Transverse colon (tissue), 4 donors: ENCODE measurements at places on chromosomes 5 and 9. TPM values are rescaled to one million over a fixed set of nuclear protein-coding genes. Genes with fewer than 3 reads are reported as not detected.

The PCDHA1 gene
- total RNA-seq, result not detected

The MYMK gene
- total RNA-seq, result not detected

The HTR4 gene
- total RNA-seq, result 19.1 TPM

The C9 gene
- total RNA-seq, result not detected

The PCDHB14 gene
- 3.3 TPM for total RNA-seq

The MRPL50 gene
- total RNA-seq, result 3.4 TPM

The OCLN gene
- total RNA-seq, result 96.9 TPM

- no peak for DNase-seq
Observed at GRCh38 chr9:90105773-90106172, 501.0 kb downstream of the GADD45G start.

GRCh38 chr9:523444-523843 lies 308.8 kb downstream of the DOCK8 start:
- no peak for DNase-seq

DNA sequence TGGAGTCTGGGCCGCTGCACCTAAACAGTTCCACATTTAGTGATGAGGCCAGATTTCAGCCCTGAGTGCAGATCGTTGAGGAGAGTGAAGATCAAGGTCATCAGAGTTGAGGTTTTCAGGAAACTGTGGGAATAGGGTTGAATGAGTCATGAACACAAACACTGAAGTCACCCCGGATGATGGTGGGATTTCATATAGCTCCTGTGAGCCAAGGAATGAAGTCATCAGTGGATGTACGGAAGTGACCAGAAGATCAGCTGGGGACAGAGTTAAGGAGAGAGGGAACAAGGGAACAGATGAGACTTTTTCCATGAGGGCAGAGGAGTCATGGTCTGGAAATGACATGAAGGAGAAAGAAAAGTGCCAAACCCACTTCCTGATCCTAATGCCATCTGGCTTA lies 36.5 kb downstream of the PALM2AKAP2 start:
- no peak for DNase-seq

DNA sequence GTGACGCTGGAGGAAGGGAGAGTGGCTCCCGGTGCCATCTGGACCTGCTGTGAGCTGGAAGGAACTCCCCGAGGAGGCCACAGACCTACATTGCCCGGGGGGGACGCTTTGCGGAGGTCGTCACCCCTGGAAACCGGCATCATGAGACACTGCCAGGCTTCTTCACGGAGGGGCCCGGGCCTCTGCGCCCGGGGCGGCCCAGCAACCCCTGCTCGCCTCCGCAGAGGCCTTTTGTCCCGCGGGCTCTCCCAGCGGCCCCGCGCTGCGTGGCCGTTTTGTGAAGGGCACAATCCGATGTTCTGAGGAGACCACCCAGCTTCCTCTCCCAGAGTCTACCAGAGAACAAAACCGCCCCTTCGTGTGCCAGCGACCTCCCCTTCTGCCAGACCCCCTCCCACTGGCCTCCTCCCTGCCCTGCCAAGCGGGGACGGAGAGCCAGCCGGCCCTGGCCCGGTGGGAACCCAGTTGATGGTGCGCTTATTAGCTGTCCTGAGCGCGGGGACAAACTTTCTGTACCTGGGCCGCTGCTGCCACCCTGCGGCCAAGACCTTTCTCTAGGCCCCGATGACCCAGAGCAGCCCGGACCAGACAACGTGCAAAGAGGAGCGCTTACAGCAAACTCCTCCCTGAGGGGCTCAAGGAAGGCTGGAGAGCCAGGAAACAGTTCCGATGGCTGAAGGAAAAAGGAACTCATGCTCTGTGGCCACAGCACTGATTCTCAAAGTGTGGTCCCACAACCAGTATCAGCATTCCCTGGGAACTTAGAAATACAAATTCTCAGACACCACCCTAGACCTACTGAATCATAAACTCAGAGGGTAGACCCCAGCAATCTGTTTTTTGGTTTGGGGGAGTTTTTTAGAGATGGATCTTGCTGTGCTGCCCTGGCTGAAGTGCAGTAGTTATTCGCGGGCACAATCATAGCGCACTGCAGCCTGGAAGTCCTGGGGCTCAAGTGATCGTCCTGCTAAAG lies 86.7 kb downstream of the SLC1A3 start:
- peak; percentile 60 for DNase-seq

DNA sequence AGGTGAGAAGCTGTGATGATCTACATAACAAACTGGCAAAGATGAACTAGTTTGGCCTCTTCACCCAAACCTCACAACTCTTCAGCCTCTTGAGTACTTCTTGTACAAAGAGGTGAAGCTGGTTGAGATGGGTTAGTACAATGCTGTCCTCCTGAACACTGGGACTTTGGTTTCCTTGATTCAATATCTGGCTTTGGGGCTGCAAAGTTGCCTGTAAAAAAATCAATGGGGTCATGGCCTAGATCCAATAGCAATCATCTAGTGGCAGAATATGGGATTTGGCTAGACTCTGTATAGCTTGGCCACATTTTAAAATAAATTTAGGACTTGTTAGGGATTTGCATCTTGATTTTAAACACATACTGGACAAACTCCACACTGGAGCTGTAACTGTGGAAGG lies 179.1 kb downstream of the ADAMTS12 start:
- no peak for DNase-seq

GRCh38 chr5:16842896-16843295 lies 93.2 kb downstream of the MYO10 start:
- DNase-seq, result no peak

DNA sequence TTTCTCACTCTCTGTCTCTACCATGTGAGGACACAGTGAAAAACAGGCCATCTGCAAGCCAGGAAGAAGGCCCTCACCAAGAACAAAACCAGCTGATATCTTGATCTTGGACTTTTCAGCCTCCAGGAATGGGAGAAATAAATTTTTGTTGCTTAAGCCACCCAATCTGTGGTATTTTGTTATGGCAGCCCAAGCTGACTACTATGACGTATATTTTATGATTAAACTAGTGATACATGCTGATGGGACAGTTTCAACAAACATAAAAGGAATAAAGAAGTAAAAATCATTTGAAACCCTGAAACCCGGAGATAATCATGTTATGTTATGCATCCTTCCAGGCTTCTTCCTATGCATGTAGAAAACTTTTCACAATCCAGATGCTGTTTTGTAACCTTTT lies 71.5 kb upstream of the ERBIN start:
- DNase-seq, result no peak

DNA sequence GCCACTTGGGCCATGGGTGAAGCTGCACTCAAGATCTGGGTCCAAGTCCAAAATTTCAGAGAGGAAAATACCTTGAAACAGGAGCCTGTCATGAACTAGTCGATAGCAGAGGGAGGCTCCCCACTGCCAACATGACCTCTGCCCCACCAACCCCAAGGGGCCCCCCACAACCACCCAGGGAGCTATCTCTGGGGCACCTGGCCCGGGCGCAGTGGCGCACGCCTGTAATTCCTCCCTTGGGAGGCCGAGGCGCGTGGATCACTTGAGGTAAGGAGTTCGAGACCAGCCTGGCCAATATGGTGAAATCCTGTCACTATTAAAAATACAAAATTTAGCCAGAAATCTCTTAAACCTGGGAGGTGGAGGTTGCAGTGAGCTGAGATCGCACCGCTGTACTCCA lies 20.1 kb upstream of the HMCN2 start:
- DNase-seq, result no peak

- no peak for DNase-seq
Observed at GRCh38 chr5:140423609-140424008, 22.0 kb downstream of the ANKHD1 start.

DNA sequence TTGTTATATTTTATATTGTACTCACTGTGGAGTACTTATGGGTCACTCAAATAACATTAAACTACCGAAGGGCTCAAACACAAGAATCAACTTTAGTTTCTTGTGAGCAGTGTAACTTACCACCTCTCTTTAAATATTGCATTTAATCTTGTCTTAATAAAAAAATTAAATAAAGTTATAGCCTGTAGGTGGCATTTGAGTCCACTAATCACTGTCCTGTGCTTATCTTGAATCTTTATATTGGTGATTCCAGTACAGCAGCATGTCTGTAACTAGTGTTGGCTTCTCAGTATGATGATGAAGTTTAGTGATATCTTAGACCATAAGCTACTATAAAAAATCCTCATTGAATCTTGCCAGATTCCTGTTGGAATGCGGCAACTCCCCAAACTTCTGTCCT lies 313.8 kb downstream of the FAM170A start:
- no peak for DNase-seq

- DNase-seq, result no peak
Observed at GRCh38 chr9:4743131-4743875, 2.3 kb upstream of the AK3 start.

DNA sequence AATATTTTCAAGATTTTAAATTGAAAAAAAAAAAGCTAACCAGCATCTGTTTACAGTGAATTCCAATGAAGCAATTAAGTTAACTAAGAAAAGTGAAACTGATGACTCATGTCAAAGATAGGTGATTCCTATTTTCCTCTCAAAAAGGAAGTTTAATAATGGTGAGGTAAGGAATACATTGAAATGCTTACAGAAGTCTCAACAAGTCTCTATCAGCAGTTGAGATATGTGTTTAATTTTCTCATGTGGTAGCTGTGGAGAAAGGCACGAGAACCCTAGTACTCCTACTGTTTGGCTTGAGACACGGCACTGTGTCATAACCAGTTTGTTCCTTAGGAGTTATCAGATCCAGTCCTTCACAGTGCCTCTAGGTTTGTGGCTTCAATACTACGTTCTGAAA lies 114.5 kb downstream of the SLC25A46 start:
- no peak for DNase-seq

- no peak for DNase-seq
Observed at GRCh38 chr9:103025796-103026195, 30.7 kb downstream of the CYLC2 start.

DNA sequence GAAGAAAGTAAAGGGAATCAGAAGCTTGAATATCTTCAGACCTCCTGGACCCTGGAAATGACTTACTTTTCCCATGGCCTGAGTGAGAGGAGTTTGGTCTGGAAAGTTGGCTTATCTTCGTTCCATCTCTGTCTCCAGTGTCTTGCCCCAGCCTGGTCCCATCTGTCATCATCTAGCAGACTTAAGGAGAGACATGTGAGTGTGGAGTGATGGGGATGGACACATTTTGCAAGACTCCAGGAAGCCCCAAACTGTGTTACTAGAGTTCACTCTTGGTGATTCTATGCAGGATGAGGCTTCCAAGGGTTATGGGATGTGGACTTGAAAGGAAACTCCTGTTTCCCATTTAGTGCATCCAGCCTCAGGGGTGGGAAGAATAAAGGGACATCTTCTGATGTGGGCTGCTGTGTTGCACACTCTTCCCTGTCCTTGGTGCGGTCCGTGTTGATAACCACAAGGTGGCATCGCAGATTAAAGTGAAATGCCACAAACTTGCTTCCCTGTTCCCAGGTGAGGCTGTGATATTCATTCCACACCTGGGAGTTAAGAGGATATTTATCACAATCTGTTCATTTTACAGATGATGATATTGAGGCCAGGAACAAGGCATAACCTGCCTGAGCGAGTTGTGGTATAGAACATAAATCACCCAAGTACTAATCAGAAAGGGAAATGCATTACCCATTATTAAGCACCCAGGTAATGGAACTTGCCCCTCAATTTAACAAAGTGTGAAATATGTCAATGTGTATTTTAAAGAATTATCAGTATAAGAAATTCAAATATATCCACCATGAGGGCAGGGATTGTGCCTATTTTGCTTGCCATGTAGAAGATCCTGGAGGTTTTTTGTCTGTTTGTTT lies 269.9 kb upstream of the PAPPA start:
- DNase-seq, result no peak

- no peak for DNase-seq
Observed at GRCh38 chr9:4490705-4491625, 697 bp downstream of the SLC1A1 start.

- DNase-seq, result no peak
Observed at GRCh38 chr9:107190061-107190935, 92.8 kb upstream of the RAD23B start.

- no peak for DNase-seq
Observed at GRCh38 chr9:14258660-14259239, 55.2 kb downstream of the NFIB start.

DNA sequence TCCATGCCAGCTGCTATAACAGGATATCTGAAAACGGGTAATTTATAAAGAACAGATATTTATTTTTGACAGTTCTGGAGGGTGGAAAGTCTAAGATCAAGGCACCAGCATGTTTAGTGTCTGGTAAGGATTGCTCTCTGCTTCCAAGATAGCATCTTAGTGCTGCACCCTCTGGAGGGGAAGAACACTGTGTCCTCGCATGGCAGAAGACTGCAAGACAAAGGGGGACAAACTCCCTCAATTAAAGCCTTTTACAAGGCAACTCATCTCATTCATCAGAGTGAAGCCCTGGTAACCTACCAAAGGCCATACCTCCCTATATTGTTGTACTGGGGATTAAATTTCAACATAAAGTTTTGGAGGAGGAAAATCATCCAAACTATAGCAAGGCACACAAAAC lies 298.9 kb upstream of the EDIL3 start:
- no peak for DNase-seq

- DNase-seq, result no peak
Observed at GRCh38 chr5:74420220-74420619, 220.3 kb downstream of the ENC1 start.

GRCh38 chr5:92907938-92908606 lies 672.9 kb downstream of the NR2F1-AS1 start:
- no peak for DNase-seq

DNA sequence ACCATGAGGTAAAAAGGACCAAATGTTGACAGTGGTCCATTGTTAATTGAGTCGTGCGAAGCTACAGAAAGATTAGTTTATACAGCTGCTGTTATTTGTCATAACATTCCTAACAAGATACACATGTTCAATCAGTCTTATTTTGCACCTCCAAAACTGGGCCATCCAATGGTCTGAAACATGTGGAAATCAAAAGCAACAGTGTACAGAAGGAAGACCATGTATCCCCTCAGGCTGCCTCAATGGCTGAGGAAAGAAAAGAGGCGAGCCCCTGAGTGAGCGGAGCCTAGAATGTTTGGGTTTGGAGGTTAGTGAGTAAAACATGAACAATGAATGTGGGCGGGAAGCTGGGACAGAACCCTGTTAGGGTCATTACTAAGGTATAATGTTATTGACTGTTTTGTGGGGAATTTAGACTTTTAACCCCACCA lies 35.6 kb downstream of the NFIB start:
- no peak for DNase-seq

DNA sequence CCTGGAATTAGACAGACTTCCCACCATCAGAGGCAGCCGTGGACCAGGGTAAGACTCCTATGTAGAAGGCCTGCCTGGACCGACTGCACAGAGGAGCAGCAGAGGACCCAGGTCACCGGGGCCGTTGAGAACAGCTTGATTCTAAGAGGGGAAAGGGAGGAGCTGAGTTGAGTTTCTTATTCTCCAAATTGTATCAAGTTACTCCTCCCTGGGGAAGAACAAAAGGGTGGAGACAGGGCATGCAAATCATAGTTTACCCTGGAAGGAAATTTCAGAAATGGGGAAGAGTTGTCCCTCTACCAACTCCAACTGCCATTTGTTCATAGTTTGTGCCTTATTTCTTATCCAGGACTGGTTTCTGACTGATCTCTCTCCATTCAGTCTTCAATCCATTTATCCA lies 20.9 kb upstream of the SLC31A2 start:
- no peak for DNase-seq

DNA sequence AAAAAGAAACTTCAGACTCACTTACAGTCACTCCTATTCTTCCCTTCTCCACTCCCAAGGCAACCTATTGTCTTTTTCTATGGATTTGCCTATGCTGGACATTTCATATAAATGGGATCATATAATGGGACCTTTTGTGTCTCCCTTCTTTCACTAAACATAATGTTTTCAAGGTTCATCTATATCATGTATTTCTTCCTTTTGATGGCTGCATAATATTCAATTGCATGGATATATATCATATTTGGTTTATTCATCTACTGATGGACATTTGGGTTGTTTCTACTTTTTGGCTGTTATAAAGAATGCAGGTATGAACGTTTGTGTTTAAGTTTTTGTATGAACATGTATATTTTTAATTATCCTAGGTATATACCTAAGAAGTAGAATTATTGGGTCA lies 30.6 kb downstream of the ANKHD1 start:
- DNase-seq, result no peak
